ENCODE measurements at places on chromosomes 2 and 18.
A peak's percentile ranks its signal among the peaks of the same experiment; 100 is the strongest.

GRCh38 chr18:9698497-9698896 lies 9.6 kb upstream of the RAB31 start:
- DNase-seq: no peak

DNA sequence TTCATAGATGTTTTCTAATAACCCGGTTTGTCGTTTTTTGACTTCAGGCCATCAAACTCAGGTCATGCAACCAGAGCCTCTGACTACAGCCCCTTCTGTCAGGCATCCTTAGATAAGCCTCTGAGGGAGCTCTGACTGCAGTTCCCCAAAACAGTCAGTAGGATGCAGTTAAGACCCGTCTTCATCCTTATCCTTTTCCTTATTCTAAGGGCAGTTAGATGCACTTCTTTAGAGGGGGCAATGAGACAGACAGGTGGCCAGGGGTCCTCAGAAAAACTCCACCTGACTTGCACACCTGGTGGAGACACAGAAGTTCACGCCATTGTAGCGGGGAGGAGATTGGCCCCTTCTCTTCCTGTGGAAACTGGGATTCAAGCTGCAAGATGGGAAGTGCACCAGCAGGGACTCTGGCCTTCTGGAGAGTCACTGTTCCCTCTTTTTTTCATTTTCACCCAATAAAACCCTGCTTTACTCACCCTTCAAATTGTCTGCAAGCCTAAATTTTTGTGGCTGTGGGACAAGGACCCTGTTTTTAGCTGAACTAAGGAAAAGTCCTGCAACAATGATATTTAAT lies 104.8 kb upstream of the TFPI start:
- no peak for DNase-seq

GRCh38 chr2:147560810-147561535 lies 283.9 kb upstream of the ACVR2A start:
- DNase-seq: peak; percentile 11

DNA sequence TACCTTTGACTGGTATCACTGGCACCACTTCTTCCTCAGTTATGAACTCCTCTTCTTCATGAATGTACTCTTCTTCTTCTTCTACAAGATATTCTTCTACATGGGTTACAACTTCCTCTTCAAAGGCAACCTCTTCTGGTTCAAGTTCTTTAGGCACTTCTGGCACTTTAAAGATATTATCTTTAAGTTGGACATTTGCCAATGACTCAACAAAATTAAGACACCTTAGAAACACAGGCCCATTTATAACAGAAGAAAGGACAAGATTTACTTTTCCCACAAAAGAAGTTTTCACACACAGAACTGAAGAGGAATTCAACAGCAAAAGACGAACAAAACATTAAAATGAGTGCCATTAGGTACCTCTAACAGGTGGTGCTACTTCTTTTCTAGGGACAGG lies 127.3 kb downstream of the TTN start:
- no peak for DNase-seq

DNA sequence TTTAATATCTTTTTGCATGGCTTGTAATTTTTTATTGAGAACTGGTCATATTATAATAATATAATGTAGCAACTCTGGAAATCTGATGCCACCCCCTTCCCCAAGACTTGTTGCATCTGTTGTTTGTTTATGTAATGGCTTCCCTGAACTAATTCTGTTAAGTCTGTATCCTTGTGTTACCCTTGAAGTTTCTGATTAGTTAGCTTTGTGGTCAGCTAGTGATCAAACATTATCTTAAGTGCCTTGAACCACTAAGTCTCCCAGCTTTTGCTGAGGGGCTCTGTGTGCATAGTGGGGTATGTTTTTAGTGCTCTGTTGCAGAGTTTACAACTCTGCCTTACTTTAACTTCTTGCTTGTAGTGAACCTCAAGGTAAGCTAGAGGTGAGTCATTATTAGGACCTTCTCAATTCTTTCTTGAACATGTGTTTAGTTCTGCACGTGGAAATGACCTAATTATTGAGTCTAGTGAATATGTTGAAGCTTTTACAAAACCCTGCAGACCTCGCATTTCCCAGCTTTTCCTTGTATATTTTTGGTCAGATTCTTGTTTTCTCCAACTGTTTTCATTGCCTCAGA lies 24.8 kb downstream of the SMCHD1 start:
- DNase-seq: no peak

GRCh38 chr2:54013996-54014395 lies 43.2 kb upstream of the PSME4 start:
- DNase-seq: no peak

GRCh38 chr2:9315280-9315847 lies 108.0 kb downstream of the ITGB1BP1 start:
- DNase-seq: no peak

DNA sequence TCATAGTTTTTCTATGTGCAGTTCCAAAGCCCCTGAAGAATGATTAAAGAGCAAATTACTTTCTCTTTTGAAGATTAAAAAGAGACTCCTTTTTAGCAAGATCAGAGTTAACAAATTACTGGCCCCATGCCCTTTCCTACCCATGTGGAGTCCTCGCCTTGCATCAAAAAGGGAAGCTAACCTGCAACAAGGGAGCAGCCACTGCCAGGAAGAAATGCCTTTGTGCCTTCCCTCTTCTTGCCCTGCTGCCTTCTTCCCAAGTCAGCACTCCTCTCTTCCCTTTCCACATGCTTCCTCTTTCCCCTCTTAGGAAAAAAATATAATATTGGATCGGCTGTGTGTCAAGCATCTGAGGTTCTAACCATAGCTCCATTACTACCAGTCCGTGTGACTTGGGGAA lies 37.1 kb upstream of the CYP1B1 start:
- no peak for DNase-seq

- DNase-seq: no peak
Measured at GRCh38 chr2:221088506-221088905, 483.6 kb downstream of the EPHA4 start.

- no peak for DNase-seq
Measured at GRCh38 chr2:46067501-46068305, 229.5 kb upstream of the EPAS1 start.

- no peak for DNase-seq
Measured at GRCh38 chr2:23565814-23566213, 180.8 kb downstream of the KLHL29 start.

DNA sequence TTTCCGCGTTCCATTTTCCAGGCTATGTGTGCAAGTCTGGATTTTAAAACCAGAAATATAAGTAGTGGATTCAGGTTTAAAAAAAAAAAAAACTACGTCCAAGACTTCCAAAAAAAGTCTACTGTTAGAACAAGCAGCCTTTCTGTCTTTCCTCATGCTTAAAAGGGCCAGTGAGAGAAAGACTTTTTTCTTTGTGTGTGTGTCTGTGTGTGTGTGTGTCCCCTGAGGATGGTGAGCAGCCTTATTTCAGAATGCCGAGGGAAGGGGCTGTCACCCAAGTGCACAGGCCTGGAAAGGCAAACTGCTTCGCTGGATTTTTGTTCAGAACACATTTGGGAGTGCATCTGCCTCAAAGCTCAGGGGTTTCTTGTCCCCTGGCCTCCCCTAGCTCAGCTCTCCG lies 98.8 kb downstream of the ZBTB7C start:
- no peak for DNase-seq

DNA sequence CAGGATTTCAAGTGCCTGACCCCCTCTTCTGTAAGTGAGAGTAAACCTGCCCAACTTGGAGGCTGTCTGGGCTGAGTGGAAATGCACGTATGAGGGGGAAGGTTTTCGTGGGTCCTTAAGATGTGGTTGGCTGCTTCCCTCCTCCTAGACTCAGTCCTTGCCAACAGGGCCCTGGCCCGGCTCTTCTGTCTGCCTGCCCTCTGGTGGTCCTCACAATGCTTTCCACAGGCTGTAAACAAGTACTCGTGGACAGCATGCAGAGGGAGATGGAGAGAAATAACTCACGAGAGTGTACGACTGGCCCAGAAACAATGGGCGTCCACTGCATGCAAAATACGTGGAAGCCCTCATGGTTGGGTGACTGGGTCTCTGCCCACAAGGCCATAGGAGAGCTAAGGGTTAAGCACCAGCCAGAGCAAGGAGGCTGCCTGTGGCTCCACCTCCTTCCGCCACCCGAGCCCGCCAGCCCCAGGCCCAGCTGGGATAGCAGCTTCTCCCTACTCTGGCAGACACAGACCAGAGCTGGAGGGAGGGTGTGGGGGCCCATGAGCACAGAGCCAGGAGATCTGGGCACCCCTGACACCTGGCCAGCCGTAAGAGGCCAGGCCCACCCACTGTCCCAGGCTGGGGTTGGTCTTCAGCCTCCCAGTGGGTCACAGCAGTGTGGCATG lies 17.0 kb upstream of the ARHGEF4 start:
- no peak for DNase-seq

DNA sequence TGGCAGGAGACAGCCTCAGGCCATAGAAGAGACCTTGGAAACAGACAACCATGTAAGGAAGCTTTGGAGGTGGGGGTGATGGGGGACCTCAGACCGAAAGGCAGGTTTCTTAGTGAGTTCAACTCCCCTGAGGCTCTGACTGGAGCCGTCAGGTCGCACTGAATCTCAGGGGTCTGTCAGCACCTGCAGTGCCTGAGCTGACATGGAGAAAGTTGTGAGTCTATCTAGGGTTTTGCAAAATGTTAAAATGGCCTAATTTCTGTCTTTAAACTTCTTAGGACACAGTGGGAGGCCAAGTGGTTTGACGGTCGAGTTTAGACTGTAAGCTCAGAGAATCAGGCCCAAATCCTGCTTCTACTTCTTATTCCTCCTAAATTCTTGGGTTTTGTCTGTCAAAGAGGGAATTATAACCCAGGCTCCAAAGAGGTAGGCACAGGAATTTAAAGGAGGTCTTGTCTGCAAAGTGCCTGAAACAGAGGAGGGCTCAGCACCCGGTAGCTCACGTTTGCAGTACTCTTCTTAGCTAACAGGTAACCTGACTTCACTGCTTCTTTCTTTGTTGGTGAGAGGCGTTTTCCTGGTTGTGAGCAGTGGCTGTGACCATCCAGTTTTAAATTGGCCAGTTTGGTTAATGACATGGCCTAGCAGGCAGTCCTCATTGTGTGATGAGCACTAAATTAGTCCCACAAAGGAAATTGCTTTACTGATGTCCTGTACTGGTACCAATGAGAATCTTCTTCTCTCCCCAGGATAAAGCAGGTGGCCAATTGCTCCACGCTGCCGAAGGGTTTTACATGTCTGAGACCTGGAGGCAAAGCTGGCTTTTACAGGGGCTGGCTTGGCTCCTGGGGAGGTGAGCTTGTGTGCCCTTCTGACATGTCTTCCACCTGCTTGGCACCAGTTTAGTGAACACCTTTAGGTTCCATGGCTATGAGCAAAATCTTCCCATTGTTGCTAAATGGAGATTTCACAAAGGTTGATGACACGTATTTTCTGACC lies 95.7 kb downstream of the MYCN start:
- DNase-seq: no peak

DNA sequence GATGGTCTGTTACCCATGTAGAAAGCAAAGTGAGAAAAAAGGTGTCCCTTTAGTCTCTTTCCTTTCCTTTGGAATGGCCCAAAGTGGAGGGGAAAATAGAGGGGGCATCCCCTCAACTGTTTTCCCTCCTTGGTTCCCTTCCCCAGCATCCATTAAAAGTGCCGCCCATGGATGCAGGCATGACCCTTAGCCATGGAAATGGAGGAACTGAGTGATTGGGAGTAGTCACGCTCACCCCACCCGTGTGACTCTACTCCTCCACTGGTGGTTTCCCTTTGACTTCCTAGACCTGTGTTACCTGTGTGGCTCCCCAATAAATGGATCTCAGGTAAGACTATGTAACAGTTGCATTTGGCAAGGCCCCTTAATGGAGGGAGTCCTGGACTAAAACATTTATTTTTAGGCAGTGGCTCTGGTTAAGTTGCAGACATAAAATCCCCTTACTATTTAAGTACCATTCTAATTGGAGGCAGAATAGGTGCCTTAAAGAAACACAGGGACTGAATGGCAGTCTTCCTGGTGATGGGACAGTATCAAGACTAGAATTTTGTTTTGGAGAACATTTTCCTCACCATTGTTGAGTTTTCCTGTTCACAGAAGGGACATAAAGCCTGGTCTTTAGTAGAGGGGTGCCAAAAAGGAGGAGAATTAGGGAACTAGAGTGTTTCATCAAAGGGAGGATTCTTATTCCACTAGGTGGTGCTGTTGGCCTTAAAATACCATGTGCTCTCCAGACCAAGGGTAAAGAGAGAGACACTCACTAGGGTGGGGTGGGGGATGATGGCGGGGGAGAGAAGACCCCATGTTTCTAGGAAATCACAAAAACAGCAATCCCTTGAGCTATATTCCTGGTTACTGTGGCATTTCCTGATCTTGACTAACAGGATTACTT lies 25.7 kb upstream of the PLA2R1 start:
- DNase-seq: no peak

GRCh38 chr2:112185131-112185530 lies 46.9 kb downstream of the FBLN7 start:
- no peak for DNase-seq

DNA sequence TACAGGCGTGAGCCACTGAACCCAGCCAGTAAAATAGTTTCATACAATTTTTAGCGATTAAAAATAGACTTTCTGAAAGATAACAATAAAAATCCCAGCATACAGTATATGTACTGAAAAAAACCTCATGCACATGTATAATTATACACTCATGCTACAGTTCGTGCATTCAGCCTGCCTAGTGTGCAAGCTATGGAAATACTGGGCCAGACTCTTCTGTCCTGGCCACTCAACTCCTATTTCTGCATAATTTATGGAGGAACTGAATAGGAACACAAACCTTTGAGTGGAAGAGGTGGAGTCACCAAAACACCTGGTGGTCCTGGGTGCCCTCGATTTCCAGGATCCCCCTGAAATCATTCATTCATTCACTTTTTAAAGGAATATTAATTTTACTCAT lies 64.7 kb downstream of the COL4A4 start:
- no peak for DNase-seq

- DNase-seq: no peak
Measured at GRCh38 chr2:69668598-69668997, 25.1 kb upstream of the AAK1 start.

- no peak for DNase-seq
Measured at GRCh38 chr18:13353084-13353823, 134.7 kb downstream of the LDLRAD4 start.

GRCh38 chr2:10466801-10467200 lies 18.7 kb upstream of the ODC1 start:
- no peak for DNase-seq

GRCh38 chr2:168336786-168337388 lies 89.5 kb upstream of the STK39 start:
- no peak for DNase-seq

DNA sequence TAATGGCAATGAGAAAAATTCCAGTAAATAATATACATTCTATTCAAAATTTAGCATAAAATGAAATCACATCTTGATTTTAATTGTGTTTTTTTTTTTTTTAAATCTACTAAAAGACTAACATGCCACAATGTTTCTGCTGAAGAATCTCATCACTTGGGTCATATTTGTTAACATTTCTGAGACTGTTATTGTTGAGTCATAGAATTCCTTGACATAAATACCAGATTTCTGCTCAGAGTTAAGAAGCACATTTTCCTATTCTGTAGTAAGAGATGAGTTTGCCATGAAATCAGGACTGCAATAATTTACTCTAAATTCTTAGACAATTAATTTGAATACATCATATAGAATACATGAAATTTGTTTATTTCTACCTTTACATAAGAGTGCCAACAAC lies 154.9 kb upstream of the KYNU start:
- no peak for DNase-seq

GRCh38 chr18:25825056-25825455 lies 265.4 kb downstream of the SS18 start:
- no peak for DNase-seq
